Bronchial smooth muscle cell (primary cell): ENCODE measurements at places on chromosomes 5 and 9. TPM values are rescaled to one million over a fixed set of nuclear protein-coding genes. Genes with fewer than 3 reads are reported as not detected.

The FAM81B gene
- not detected in 2 replicates for total RNA-seq

The PAPPA gene
- total RNA-seq: 23.4 and 28.8 TPM in 2 replicates

The PCDHA11 gene
- 0.09 and 0.16 TPM in 2 replicates for total RNA-seq

The NEUROG1 gene
- not detected in 2 replicates for total RNA-seq

The FRRS1L gene
- 0.16 and 0.52 TPM in 2 replicates for total RNA-seq

The LHX3 gene
- not detected in 2 replicates for total RNA-seq

The GLDC gene
- 0.09 and 0.16 TPM in 2 replicates for total RNA-seq

The PCDHA10 gene
- total RNA-seq: under 0.01 and 0.26 TPM in 2 replicates

The TLX3 gene
- total RNA-seq: not detected in 2 replicates

The NRARP gene
- total RNA-seq: 0.09 and 0.16 TPM in 2 replicates

The FAM151B gene
- 3.9 and 6.9 TPM in 2 replicates for total RNA-seq

The LIX1 gene
- not detected in 2 replicates for total RNA-seq

The GARNL3 gene
- 0.63 and 3.3 TPM in 2 replicates for total RNA-seq

The TRPM6 gene
- total RNA-seq: under 0.01 TPM in 2 replicates

The PDLIM4 gene
- 49.3 and 72.6 TPM in 2 replicates for total RNA-seq

The SLC25A2 gene
- 0.32 TPM in 1 of 2 replicates, not detected in the other for total RNA-seq

The RLN2 gene
- total RNA-seq: not detected in 2 replicates

The CRB2 gene
- total RNA-seq: not detected in 2 replicates

The CDH6 gene
- total RNA-seq: 62.3 and 85.1 TPM in 2 replicates

The TMEM174 gene
- total RNA-seq: not detected in 2 replicates

The BHMT2 gene
- 4.4 and 4.6 TPM in 2 replicates for total RNA-seq

The LRRC19 gene
- total RNA-seq: not detected in 2 replicates

The SPATA31A3 gene
- not detected in 2 replicates for total RNA-seq
